ENCODE measurements at places on chromosomes 5 and 9.

- no peak for DNase-seq
These were observed 28.3 kb downstream of the ZNF462 start for GRCh38 chr9:106891286-106891685.

- DNase-seq = no peak
These were observed 205.9 kb downstream of the EFNA5 start for GRCh38 chr5:107464876-107465275.

- no peak for DNase-seq
These were observed 58.4 kb upstream of the SH3GL2 start for GRCh38 chr9:17520268-17521064.

- DNase-seq = no peak
These were observed 62.5 kb downstream of the PLCXD3 start for GRCh38 chr5:41447650-41448510.

DNA sequence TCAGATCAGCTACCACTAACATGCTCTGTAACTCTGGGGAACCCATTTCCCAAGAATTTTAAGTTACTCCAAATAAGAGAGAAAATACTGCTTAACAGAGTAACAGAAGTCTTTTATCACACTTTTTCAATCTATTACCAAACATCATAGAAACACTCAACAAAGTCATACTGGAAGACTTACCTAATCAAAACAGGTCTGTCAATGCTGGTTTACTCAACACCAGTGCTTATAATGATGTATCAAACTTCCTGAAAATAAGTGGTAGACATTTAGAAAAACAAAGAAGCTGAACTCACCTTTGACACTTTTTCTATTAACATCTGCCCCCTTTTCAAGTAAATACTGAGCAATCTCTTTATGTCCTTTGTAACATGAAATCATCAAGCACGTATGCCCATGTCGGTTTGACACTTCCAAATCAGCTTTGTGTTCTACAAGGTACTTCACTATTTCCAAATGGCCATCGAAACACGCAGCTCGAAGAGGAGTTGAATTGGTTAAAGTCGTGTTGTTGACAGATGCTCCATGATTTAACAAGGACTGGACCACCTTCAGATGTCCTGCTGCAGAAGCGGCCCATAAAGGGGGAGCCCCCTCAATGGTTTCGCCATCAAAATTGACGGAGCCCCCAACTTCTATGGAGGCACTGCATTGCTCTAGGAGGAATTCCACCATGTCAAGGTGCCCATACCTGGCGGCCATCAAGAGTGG, 1.8 kb downstream of the FEM1C start:
- DNase-seq = no peak

GRCh38 chr9:70539526-70539925, 125.1 kb upstream of the KLF9 start:
- DNase-seq = no peak

- DNase-seq = no peak
These were observed 27.0 kb downstream of the SPINK5 start for GRCh38 chr5:148090773-148091250.

DNA sequence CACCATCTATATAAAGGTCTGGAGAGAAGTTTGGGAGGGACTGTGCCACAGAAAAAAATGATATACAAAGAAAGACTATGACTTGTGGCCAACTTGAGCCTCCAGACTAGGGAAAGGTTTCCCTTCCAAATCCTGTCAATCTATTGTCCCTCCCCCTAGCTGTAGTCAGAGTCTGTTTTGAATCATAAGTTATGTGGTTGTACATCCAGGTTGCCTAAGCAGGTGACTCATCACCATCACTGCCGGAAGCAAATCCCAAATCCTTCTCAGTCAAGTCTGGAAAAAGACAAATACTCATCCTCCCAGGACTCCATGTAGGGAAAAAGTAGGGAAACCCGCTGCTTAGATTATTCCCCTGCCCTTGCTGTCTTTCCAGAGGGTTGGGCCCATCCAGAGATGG, 235.7 kb downstream of the CDK5RAP2 start:
- no peak for DNase-seq

DNA sequence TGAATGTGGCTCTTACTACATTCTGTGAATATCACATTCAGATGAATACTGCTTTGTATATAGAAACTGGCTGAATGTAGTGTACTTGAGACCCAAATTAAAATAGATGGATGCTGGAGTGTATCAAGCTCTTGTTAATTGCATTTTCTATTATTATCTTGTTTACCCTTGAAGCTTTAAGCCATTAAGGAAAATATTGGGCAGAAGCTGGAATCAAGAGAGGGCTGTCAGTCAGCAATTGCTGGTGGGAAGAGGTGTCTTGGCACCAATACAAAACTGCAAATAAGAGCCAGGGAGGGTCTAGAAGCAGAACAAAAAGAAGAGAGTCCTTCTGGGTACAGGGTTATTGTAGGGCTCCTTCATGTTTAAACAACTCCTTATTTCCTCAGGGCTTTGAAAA, 38.8 kb downstream of the MUSK start:
- DNase-seq = no peak

DNA sequence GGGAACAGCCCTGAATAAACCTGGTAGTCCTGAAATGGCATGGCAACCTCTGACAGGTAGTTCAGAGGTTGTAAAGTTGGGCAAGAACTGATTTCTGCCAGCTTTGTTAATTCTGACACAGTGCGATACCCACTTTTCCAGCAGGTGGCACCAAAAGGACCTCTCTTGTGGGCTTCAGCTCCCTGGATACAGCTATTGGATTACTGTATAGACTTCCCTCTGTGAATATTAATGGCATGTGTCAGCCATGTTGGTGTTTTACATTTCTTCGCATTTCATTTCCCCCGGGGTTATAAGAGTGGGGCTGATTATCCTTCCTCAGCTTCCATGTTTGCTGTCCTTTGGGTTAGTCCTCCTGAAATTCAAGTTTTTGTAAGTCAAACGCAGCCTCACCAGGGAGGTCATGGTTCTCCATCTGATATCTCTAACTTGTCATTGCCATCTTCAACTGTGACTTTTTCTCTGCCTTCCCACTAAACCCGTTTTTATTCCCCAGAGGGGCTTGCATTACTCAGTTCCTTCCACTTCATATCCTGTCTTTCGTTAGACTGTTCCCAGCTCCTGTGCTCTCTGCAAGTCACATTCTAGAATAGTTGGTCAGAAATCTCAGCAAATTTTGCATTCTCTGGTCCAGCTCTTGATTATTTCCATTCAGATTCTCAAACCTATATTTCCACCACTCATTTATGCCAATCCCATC, 135.6 kb downstream of the LIFR start:
- no peak for DNase-seq

DNA sequence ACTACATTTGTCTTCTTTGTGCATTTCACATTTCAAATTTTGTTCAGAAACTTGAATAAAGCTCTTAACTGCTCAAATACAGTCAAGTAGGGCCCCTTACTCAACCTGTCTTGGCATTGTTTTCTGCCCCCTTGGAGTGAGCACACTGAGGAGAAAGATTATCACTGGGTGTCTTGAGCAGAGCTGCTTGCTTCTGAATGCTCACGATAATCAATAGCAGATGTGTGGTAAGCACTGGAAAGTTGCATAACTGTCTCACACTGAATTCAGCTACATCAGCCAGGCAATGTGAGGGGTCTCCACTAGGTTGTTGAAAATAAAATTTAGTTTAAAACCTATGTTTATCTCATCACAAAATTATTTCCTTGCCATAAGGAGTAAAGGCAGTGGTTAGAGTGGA, 7.8 kb upstream of the TNFAIP8 start:
- no peak for DNase-seq

- DNase-seq = no peak
These were observed 28.7 kb downstream of the TGFBI start for GRCh38 chr5:136057401-136058038.

GRCh38 chr9:26786564-26786963, 106.0 kb downstream of the CAAP1 start:
- no peak for DNase-seq

DNA sequence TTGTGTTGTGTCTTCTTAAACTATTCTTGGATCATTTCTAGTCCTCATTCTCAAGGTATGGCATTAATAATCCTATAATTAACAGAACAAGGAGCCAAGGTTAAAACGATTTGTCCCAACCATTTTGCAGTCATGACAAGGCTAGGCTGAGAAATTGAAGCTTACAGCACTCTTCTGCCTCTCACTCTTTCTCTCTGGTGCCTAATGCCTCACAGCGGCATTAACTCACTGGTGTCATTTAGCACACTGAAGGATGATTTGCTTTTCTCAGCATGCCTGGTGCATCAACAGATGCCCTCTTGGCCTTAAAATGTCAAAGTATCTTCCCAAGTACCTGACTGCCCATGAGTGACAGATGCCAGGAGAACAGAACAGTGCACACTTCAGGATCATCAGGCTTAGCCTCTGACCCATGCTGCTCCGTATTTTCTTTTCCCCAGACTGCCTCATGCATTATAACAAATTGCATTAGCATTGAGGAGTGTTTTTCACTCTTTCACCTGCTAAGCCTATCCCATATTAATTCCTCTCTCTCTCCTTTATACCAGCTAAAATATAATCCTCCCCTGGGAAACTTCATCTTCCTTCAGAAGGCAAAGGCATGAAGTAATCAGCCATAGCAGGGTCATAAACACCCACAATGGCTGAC, 61.1 kb upstream of the SV2C start:
- DNase-seq = no peak

DNA sequence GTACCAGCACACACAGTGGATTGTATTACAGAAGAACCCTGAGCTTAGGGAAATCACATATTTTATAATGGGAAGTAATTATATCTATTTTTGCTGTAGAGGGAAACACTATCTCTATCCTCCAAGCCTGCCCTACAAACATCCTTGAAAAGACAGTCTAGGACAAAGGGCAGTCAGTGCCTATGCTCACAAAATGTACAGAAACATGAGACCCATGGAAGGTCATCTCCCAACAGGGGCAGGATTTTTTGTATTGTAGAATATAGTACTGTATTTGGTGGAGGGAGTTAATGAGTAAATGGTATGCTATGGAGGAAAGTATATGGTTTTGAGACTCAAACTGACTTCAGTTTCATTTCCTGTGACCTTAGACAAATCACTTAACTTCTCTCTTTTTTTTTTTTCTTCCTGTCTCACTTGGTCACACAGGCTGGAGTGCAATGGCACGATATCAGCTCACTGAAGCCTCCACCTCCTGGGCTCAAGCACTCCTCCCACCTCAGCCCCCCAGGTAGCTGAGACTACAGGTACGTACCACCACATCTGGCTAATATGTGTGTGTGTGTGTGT, 5.8 kb upstream of the RAB14 start:
- peak; percentile 36 for DNase-seq

DNA sequence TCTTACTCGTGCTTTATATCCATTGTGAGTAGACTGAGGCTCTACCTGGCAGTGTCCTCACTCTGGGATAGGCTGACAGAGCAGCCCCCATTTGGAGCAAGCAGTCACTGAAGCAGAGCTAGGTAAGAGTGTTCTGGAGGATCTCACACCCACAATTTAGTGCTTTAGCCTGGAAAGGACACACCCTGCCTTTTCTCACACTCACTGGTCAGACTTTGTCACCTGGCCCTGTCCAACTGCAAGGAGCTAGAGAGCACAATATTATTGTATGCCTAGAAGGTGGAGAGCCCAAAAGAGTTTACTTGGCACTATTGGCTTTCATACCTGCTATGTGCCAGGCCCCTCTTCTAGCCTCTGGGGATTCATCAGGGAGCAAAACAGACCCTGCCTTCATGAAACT, 141.9 kb downstream of the MAST4 start:
- no peak for DNase-seq

- no peak for DNase-seq
These were observed 24.2 kb downstream of the STC2 start for GRCh38 chr5:173303878-173304590.

GRCh38 chr9:126612813-126613641, 701 bp upstream of the LMX1B start:
- DNase-seq = no peak

DNA sequence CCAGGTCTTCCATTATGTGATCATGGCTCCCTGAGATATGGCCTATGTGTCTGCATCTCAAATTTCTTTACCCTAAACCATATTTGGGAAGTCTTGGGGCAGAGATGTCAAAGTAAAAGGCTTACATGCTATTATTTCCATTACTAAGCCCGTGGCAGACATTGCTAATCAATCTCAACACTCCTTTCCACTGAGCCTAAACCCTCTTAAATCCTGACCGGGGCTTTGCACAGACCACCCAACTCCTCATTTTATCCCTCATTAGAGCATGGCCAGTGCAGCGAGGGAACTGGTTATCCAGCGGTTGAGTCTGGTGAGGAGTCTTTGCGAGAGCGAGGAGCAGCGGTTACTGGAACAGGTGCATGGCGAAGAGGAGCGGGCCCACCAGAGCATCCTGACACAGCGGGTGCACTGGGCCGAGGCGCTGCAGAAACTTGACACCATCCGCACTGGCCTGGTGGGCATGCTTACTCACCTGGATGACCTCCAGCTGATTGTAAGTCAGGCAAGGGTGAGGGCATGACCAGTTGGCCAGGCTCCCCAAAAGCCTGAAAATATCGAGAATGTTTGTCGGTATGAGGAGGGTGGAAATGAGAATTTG, 11.0 kb downstream of the BSPRY start:
- no peak for DNase-seq

DNA sequence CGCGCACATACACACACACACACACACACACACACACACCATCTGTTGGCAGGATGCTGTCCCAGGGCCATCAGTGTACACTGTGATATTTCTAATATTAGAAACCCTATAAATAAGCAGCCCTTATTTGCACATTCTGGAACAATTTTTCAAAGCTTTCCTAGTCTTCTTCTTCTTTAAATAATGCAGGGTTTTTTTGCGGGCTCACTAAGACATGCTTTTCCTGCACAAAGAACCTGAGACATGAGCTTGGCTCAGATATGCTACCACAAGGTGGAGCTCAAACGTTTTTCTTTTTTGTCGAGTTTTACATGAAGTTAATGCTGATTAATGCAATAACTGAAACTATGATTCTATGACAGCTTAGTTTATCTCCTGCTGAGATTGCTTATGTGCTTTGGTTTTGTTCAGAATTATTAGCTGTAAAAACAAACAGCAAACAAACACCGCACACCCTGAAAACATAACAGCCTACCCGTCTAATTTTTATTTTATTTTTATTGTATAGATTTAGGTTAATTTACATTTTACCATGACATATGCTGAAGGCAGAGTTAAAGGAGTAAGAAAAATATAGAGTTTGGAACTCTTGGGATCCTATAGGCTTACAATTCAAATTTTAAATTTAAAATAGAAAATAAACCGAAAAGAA, 95.8 kb downstream of the ALDH1A1 start:
- no peak for DNase-seq

DNA sequence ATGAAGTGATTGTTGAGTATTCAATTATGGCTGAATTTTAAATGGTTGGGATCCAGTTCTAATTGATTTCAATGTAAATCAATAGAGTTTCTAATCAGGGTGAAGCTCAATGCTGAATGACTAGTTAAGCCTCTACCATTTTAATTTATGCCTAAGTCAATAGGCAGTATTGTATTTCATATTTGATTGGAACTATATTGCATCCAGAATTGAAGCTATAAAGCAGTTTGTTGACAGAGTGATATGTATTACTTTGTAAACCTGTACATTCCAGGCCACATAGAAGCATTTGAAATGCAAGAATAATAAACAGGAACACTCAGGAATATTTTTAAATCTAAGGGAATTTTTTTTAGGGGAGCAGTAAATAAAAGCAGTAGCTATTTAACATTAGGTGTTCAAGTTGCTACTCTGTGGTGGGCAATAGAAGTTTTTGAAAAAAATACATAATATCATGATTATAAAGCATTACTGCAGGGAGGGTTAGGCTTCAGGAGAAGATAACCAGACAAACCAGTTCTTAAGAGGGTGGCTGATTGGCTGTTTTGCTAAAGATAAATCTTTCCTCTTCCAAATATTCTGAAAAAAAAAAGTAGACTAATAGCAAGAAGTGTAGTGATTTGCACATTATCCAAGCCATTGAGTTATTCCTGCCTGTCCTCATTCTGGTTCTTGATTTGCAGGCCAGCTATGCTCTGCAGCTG, 492.0 kb upstream of the MEF2C start:
- no peak for DNase-seq

Data from CD4-positive, alpha-beta T cell treated with Interleukin-15 for 1 hour (primary cell).